AG10803 (cell line): ENCODE measurements at places on chromosomes 4 and X.

- peak; percentile 91 for DNase-seq
Measured at GRCh38 chr4:80097400-80098177, 24.6 kb upstream of the ANTXR2 start.

GRCh38 chr4:144579411-144580030 is 66.4 kb upstream of the HHIP start:
- peak; percentile 28 for DNase-seq

GRCh38 chrX:131944936-131945902 is 77.9 kb upstream of the STK26 start:
- DNase-seq, result no peak

GRCh38 chrX:16843208-16843909 is 26.8 kb downstream of the RBBP7 start:
- DNase-seq, result no peak

- DNase-seq, result no peak
Measured at GRCh38 chr4:109952612-109953011, 39.9 kb downstream of the EGF start.

- no peak for DNase-seq
Measured at GRCh38 chrX:114049063-114049462, 534.8 kb upstream of the HTR2C start.

GRCh38 chr4:147831551-147832171 is 99.8 kb downstream of the ARHGAP10 start:
- DNase-seq, result peak; percentile 85

GRCh38 chr4:113436360-113436759 is 325.2 kb downstream of the CAMK2D start:
- DNase-seq, result peak; percentile 82

GRCh38 chr4:109290918-109291317 is 11.5 kb downstream of the COL25A1 start:
- no peak for DNase-seq

DNA sequence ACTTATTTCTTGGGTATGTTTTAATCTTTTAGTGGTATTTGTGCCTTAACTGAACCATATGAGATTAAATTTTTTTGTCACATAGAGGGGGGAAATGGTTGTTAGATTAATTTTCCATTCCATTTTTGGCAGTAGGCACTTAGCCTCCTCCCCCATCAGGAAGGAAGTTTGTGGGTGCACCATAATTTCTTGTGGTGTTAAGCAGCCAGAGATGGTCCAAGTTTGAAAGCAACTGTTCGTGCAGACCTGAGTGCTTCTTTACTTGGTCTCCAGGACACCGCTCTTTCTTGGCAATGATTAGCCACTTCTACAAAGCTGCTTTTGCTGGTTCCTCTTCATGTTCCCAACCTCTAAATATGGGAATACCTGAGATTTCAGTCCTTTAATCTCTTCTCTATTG is 92.7 kb upstream of the RPL34 start:
- DNase-seq, result no peak

- DNase-seq, result peak; percentile 72
Measured at GRCh38 chr4:107247738-107248137, 211.6 kb upstream of the DKK2 start.

GRCh38 chr4:142824368-142824767 is 21.7 kb downstream of the INPP4B start:
- no peak for DNase-seq

DNA sequence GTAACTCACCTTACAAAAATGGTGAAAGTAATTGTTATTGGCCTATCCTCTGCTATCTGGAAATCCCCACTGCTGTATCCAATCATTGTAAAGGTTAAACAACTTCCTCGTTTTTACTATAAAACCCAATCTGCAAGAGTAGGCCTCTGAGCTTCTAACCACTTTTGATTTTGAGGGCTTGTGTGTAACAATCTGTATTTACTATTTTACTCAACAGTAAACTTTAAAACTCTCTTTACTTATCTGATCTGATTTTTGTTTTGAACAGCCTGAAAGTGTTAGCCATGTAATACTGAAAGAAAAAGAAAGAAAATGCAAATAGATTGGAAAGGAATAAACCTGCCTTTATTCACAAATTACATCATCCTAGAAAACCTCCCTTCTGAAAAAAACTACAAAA is 63.1 kb downstream of the SLC10A7 start:
- no peak for DNase-seq

- DNase-seq, result no peak
Measured at GRCh38 chr4:150722908-150723362, 141.0 kb downstream of the MAB21L2 start.

GRCh38 chr4:155568641-155569220 is 97.9 kb upstream of the GUCY1A1 start:
- no peak for DNase-seq

GRCh38 chrX:64580605-64581004 is 185.4 kb upstream of the MTMR8 start:
- DNase-seq, result no peak

DNA sequence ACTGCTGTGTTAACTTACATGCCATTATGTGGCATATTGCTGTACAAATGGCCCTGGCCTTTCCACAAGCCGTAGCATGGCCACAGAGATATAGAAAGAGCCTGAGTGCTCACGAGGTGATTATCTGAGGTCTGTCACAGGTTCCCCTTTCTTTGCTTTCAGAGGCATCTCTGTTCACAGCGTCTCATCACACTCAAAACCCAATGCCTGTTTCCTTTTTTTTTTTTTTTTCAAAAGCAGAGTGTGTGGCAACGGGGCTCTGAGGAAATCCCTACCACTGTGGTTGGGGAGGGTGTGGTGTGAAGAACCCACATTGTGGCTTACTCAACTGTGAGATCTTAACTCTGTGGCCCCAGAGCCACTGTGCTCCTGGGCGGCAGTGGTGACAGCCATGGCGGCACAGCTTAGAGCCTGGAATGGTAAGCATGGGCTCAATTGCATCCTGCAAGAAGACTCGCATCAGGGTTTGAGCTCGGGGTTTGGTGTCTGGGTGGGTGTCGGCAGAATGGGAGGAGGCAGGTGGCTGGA is 30.8 kb downstream of the RTL5 start:
- peak; percentile 13 for DNase-seq

DNA sequence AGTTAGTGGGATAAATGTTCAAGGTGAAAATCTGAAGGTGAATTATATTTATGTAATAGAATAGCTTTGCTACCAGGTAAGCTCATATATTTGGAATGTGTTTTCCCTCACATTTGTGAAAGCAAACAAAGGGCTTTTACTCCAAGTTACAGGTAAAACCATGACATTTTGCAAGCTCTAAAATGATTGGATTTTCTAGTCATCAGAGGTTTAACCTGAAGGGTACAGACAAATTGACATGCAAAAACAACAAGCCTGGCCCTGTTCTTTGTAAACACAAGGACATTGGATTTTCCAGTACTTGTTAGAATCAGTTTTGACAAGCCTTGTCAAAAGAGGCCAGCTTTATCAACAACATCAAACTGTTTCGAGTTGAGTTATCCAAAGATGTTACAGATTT is 51.7 kb downstream of the ZFX start:
- no peak for DNase-seq

- no peak for DNase-seq
Measured at GRCh38 chrX:112688242-112688641, 8.5 kb upstream of the LHFPL1 start.

DNA sequence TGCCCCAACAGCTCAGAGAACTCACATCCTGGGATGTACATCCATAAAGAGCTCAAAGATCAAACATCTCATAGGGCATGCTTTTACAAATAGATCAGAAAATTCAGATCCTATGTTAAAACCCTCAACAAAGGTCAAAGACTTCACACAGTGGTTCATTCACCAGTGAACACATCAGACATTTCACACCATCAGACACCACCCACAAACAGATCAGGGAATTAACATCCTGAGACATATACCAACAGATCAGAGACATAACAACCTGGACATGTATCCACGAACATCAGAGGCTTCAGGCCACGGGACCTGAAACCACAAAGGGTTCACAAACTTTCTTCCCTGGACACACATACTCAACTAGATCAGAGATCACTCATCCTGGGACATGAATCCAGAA is 23.4 kb downstream of the SUV39H1 start:
- no peak for DNase-seq

DNA sequence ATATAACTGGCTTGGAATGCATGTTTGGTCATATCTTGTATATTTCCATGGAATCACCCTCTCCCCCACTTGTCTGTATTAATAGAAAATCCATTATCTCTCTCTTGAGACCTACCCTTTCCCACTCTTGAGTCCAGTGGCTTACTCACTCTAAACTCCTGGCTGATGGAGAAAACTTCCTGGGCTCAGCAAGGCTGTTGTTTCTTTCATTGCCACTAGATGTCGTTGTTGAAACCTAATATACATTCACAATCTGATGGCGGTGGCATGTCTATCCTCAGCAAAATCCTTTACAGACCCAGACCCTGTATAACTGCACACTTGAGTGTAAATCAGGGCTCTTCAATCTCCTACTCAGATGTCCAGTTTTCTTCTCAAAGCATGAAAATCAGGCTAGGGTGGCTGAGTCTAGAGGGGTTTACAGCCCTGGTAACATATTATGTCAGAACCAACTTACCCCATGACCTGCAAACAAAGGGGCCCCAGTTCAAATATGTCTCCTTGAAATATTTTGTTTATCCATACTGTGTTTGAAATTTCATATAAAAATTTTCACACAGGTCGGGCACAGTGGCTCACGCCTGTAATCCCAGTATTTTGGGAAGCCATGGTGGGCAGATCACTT is 70.0 kb upstream of the FAM241A start:
- DNase-seq, result peak; percentile 54

DNA sequence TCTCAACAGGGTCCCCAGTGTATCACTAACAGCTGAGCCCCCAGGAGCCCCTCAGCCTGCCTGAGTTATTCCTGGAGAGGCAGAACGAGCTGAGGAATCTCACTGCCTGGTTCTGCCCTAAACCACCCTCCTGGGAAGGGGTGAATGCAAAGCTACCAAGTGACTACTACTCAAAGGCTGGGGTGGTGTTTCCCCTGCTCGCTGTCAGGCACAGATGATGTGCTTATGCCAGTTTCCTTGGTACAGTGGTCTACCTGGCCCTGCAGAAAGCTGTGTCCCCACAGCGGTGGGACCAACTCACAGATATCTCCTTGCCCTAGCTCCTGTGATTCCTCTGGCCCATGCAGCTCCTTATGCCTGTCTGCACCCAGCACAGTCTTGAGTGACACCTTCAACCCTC is 35.4 kb upstream of the ASMTL start:
- no peak for DNase-seq

- no peak for DNase-seq
Measured at GRCh38 chr4:79927931-79928330, 145.1 kb downstream of the ANTXR2 start.

DNA sequence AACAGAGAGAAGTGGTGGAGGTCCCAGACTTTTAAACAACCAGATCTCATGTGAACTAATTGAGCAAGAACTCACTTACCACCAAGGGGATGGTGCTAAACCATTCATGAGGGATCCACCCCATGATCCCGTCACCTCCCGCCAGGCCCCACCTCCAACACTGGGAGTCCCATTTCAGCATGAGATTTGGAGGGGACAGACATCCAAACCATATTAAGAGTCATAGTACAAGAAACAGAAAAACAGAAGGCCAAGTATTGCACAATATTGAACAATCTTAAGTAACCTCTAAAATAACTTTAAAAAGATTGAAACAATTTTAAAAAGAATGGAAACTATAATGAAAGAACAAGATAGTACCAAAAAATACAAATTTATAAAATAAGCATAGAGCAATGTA is 110.0 kb downstream of the CBR4 start:
- peak; percentile 61 for DNase-seq

DNA sequence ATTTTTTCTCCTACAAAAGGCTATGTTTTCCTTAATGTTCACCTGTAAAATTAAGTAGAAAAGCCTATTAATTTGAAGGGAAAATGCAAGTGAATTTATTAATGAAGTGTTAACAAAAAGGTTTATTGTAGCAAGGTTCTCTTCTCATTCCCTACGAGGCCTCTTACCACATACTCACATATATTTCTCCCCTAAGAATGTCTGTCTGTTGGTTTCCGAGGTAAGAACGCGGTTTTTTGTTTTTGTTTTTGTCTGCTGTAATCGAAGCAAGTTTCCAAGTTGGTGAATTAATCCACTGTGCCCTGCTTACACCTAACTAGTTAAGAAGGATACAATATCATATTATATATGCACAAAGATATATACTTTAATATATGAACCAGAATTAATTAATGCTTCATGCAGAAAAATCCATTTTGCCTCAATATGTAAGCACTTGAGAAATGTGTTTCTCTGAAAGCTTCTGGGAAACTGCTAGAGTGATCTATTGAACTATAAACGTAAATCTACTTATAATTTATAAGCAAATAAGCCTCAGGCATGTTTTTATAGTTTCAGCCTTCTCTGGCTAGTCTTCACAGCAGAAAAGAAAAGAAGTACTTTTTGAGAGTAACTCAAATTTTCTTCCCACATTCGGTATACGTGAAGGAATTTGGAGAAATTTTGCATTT is 120.8 kb downstream of the EGF start:
- no peak for DNase-seq

DNA sequence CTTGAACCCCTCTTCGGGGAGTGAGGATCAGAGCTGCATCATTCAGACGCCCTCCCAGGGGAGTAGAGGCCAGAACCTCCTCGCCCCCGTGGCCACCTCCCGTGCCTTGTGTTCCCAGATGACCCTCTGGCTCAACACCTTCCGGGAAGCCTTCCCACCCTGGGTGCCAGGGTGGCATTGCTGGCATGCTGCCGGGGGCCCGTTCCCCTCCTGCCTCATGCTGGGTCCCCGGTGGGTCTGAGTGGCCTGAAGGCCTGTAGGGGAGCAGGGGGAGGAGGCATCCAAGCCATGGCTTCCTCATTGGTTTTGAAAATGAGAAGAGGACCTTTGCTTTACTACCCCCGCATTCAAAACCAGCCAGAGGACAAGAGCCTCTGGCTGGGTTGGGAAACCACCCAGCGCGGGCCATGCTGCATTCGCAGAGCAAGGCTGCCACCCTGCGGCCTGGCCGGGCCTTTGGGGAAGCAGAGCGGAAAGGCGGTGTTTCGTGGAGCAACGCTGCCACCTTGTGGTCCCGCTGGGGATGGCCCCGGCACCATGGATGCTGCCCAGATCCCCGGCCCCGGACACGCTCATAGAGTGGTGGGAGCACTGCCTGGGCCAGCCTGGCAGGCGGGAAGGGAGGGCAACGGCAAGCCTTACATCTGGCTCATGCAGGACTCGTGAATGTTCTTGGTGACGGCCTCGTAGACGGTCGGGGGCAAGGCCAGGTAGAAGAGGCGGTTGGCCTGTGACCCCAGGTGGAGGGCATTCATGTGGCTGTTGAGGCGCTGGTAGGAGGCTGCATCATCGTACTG is 11.9 kb downstream of the G6PD start:
- peak; percentile 77 for DNase-seq

DNA sequence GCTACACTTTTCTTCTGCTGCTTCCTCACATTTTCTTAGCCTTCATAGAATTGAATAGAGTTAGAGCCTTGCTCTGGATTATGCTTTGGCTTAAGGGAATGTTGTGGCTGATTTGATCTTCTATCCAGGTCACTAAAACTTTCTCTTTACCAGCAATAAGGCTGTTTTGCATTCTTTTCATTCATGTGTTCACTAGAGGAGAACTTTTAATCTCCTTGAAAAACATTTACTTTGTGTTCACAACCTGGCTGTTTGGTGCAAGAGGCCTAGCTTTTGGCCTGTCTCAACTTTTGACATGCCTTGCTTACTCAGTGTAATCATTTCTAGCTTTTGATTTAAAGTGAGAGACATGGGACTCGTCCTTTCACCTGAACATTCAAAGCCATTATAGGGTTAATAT is 87.7 kb upstream of the RAB40AL start:
- DNase-seq, result no peak

GRCh38 chr4:107843391-107843790 is 18.7 kb downstream of the SGMS2 start:
- no peak for DNase-seq
